ENCODE measurements at places on chromosomes 3 and 15. TPM values are rescaled to one million over a fixed set of nuclear protein-coding genes. Genes with fewer than 3 reads are reported as not detected.

The PRKAR2A gene
- polyA plus RNA-seq = 22.3 TPM

The CYP8B1 gene
- not detected for polyA plus RNA-seq

The CD276 gene
- 103 TPM for polyA plus RNA-seq

The CCDC71 gene
- 13.0 TPM for polyA plus RNA-seq

The SLC28A1 gene
- polyA plus RNA-seq = not detected

The RHCG gene
- polyA plus RNA-seq = not detected

The EMC7 gene
- 102 TPM for polyA plus RNA-seq

The ATP13A5 gene
- polyA plus RNA-seq = not detected
